ENCODE measurements at places on chromosomes 7 and 10.

- DNase-seq: no peak
Observed at GRCh38 chr7:100053215-100053614, 3.6 kb downstream of the ZSCAN21 start.

DNA sequence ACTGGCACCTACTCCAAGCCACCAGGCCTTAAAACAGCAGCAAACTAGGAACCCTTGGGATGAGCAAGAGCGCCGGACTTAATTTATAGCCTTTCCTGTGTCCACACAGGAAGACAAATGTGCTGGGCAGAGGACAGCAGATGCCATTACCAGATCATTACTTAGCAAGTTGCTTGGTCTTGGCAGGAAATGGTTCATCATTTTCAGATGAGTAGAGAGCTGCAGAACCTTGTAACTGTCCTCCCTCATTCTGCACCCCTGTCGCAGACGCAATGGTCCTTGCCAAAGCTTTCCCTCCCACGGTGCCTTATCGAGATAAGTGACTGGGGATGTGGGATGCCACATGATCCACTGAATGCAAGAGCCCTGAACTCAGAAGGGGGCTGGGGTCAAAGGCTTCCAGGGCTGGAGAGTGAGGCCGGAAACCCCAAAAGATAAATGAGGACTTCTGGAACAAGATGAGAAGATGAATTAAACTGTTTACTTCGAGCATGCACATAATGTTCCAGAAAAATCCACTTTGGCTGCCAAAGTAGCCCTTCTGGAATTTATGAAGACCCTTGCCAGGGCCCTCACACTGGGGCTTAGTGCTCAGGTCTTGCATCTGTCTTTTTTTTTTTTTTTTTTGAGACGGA lies 145.6 kb upstream of the ZNF32 start:
- DNase-seq: no peak

DNA sequence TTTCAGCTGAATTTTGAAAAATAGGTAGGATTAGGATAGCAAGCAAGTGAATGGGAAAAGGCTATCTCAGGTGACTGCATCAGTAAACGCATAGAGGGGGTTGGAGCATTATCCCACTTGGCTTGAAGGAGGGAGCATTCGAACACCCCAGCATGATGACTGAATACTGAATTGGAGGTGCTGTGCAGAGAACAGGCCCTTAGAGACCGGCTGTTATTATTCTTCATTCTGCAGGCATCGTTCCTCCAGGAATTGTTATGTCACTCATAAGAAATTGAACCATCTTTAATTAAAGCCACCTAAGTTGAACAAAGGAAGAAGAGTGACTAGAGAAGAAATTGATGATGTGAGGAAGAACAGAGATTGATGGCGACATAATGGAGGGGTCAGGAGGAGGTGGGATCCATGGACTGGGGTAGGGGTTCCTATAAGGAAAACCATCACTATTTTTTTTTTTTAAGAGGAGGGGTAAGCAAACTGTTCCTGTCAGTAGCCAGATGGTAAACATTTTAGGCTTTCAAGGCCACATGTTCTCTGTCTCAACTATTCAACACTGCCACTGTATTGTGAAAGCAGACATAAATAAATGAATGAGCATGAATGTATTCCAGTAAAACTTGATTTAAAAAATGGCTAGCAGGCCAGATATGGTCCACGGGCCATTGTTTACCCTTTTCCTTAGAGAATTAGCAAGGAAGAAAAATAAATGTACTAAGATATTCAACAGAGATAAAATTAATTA lies 264.7 kb upstream of the TAC1 start:
- no peak for DNase-seq

DNA sequence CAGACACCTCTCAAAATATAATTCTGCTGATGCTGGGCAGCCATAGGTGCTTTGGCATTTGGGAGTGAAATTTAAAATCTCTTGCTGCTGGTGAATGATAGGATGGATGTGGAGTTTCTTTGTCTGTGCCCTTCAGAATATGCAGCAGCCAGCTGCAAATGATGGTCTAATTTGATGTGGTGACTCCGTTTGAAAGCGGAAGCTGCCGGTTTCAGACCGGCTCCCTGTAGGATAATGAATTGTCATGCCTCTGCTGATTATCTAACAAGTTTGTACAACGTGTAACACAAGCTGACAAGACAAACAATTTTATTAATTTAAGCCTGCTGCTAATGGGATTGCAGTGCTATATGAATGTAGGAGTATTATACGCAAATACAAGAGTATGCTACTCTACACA lies 103.5 kb downstream of the SND1 start:
- no peak for DNase-seq

GRCh38 chr7:93367254-93367653 lies 135.1 kb downstream of the VPS50 start:
- no peak for DNase-seq
